ENCODE measurements at places on chromosomes 12 and 14.

DNA sequence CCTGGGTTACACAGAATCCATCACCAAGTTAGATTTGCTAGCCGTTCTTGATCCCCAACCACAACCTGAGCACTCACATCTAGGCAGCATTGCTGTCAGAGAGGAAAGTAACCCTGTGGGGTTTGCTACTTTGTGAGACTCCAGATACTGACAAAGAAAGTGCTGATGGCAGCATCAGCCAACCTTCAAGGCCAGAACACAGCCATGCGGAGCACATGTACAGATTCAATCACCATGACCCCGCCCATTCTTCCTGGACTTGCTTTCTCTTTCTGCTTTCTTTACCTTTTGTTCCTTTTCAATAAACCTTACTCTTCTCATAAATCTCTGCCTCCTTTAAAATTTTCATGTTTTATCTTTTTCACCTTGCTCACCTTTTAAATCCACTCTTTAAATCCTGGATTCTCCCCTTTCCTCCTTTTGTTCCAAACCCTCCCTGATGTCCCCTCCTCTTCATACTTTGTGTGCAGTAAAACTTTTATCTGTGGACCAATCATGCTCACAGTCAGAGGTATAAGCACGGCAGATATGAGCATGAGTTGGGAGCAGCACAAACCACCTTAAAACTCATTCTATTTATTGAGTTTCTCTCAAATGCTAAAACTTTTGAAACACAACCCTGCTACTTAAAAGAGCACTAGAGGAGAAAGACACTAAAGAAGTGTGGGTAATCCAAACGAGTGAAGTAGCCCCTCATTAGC, 21.9 kb upstream of the CERS5 start:
- no peak for DNase-seq

- DNase-seq, result no peak
These were observed 20.6 kb upstream of the PKP2 start for GRCh38 chr12:32917094-32917611.

DNA sequence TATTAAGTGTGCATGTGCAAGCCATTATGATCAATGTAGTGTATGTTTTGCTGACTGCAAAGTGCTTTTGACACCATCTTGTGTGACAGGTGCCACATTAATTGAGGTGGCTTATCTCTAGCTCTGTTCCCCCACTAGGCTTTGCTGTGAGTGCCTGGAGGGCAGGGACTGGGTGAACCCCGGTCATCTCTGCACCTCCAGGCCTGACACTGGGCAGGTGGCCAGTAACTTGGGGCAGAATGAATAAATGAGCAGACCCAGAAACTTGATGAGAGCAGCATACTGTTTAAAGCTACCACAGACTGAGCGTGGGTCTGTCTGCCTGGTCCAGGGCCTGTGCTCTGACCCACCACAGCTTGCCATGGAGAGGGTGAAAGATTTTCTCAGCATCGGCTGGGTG, 151.6 kb downstream of the CALM1 start:
- no peak for DNase-seq

- no peak for DNase-seq
These were observed 597 bp downstream of the RNF31 start for GRCh38 chr14:24147761-24148428.

DNA sequence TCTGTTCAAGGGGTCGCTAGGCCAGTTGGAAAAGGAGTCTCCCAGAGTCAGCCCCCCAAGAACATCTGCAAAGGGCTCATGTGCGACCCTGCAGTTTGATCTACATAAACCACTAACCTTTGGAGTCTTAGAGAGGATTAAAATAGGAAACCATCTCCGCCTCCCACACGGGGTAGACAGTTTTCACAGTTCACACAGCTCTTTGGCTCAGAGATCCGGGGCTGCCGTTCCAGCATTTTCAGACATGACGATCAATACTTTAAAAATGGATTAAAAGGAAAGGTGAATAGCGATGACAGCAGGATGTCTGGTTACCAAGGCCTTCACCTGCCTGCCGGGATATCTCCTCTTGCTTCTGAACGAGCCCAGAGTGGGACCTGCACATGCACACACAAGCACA, 59.8 kb upstream of the BCL11B start:
- no peak for DNase-seq

DNA sequence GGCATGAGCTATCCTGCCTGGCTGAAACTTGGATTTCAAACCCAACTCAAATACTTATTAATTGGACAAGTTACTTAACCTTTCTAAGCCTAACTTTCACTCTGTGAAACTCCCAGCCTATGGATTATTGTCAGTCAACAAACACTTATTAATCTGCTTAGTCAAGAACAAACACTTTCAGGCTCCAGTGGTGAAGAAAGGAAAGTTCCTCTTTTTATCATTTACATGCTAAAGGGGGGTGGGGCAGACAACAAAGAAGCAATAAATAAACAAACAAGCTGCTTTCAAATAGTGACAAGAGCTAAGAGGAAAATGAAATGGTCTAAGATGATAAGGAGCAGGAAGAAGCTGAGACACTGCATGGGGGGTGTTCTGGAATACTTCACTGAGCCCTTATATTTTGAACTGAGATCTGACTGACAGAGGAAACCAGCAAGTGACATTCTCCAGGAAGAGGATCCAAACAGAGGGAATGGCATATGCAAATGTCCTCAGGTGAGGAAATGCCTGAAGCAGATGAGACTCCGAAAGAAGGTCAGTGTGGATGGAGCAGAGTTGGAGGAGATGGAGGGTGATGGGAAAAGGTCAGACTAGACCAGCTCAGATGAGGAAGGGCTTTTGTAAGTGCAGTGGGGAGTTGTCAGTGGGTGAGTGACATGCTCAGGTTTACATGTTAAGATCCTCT, 259.6 kb downstream of the ITPR2 start:
- DNase-seq, result no peak

DNA sequence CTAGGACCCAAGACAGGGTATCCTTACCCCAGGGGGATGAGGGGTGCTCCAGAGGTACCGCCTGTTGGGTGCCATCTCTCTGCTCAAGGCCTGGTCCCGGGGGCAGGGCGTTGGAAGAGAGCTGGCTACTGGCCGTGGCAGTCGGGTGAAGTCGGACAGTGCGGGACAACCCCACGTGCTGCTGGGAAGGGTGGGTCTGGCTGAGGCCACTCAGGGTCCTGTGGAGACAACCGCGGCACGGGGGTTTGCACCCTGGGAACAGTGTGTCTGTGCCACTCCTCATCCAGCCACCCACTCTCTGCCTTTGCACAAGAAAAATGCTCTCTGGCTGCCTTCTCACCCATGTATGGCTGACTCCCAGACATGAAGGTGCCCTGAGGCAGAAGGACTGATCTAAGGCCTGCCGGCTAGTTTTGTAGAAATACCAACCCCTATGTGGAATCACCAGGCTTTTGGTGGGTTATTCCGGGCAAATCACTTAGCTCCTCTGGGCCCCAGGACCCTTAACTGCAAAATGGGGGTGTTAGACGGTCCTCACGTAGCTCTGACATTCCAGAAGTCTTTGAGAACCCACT, 56.5 kb downstream of the LTBP2 start:
- no peak for DNase-seq

GRCh38 chr14:105224845-105225570, 23.3 kb upstream of the BTBD6 start:
- DNase-seq, result no peak

DNA sequence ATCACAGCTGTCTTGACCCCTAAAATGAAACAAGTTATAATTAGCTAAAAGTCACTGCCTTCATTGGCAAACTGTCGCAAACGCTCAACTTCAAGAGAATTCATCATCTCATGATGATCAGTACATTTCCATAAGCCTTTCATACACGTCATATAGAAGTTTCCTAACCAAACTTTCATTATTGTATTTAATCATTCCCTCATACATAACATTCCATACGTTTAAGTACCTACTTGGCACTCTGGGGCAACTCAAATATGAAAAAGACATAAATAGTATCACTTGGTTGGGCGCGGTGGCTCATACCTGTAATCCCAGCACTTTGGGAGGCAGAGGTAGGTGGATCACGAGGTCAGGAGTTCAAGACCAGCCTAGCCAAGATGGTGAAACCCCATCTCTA, 12.4 kb upstream of the PPP2R5E start:
- no peak for DNase-seq

DNA sequence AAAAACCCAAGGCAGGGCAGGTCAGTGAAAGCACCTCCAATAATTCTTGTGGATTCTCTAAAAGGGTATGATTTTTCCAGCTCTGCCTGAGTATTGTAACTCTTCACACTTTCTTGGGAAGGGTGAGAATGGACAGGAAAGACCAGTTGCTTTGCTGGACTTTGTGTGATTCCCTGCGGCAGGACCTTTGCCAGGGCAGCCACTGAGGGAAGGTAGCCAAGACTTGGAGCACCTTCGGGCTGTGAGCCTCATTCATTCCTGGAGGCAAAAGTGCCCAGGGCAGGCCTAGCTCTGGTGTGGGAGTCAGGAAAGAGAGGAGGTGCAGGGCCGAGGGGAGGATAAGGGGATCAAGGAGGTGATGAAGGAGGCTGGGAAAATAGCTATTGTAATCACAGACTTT, 80.2 kb downstream of the VCPKMT start:
- DNase-seq, result no peak

DNA sequence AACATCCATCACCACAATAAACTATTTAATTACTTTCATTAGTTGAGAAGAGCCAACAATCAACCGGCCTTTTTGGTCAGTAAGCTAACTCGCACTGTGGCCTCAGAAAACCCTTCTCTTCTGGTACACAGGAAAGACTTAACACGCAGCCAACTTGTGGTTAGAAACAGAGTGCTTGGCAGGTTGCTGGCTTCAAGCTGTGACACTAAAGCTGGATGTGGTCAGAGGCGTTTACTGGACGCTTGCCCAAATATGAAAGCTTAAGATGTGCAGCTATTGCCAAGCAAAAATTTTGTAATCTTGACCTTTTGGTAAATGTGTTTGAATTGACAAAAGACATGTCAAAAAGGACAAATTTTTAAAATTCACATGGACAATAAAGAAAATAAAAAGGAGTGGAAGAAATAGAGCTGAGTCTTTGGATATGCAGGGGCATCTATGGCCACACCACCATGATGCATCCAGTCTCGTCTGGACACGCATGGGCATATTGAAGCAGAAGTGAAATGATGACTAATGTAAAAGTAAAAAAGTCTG, 2.6 kb upstream of the KLRK1 start:
- peak; percentile 88 for DNase-seq

- no peak for DNase-seq
These were observed 41.9 kb downstream of the DIP2B start for GRCh38 chr12:50546441-50547318.

DNA sequence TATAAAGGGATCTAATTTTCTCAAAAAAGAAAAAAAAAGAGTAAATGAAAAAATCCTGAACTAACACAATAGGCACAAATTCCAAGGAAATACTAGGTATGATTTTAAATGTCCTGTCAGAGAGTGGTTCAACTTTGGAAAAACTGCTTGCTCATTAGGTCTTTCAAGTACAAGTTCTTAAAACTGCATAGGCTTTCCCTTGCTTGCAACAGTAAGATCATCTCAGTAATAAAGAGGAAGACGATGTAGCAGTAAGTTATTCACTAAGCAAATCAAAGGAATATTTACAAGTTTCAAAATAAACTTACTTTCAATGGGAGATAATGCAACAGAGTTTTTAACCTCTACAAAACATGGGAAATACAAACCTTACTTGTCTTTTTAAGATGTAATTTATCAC, 21.6 kb downstream of the CORO1C start:
- no peak for DNase-seq

GRCh38 chr12:122982963-122983788, 2.7 kb downstream of the ARL6IP4 start:
- no peak for DNase-seq

GRCh38 chr12:26295001-26295400, 99.6 kb downstream of the SSPN start:
- no peak for DNase-seq

DNA sequence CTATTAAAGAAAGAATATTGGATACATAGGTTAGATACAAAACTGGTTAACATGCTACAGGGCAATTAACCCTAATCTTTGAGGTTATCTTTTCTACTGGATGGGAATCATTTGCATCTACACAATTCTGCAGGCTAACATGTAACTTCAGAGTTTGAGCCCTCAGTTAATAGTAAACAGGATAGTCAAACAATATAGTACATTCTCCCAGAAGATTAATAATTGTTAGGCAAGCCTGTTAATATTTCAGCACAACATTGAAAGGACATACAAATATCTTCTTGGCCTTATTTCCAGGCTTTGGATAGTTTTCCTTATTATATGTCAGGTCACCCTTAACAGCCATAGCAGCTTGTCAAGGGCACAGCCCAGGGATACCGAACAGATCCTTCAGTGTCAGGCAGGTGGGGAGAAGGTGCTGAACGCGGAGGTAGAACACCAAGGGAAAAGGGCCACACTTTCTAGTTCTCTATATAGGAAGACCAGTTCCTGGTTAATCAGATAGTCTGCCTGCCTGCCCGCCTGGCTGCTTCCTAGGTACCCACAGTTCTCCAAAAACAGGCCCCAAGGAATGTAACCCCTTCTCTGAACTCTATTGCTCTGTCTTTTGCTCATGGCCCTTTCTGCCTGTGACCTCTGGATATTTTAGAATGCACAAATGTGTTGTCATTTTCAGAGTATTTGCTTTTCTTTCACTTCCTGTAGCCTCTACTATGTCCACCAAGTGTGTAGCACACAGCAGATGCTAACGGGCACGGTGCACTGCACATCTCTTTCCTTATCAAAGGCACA, 256.0 kb downstream of the PCNX1 start:
- DNase-seq, result no peak
